ENCODE measurements at places on chromosomes 16 and 17.

DNA sequence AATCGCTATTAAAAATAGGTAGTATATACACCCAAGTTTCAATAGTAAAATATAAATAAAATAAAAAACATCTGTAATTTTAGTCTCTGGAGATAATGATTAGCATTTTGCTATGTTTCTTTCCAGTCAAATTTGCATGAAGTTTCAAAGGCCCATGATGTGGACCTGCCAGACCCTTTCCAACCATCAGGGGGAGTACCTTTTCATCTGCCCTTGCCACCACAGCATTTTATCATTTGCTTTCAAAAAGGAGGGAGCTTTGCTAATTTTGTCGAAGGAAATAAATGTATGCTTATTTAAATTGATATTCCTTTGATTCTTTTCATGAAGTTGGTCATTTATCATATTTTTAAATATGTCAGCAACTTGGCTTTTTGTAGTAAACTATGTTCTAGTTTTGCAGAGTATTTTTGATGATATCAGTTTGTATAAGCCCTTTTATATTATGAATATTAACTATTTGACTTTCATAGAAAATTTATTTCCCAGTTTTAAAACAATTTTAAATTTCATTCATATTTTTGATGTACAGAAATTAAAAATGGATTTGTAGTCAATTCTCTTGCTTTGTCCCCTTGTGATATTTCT lies 115.2 kb upstream of the NETO2 start:
- DNase-seq = no peak

- DNase-seq = peak; percentile 40
Measured at GRCh38 chr16:75011634-75012307, 12.9 kb downstream of the ZNRF1 start.

GRCh38 chr17:44105483-44105882 lies 18.0 kb downstream of the HDAC5 start:
- no peak for DNase-seq

- no peak for DNase-seq
Measured at GRCh38 chr17:33944412-33944811, 310.7 kb upstream of the CCL2 start.

- no peak for DNase-seq
Measured at GRCh38 chr16:2236337-2237101, at the start of gene DNASE1L2. Gene DNASE1L2 (plus strand): TSS chr16:2236444. CDS start chr16:2236817, 373 bp downstream.

- no peak for DNase-seq
Measured at GRCh38 chr17:79201536-79202227, 127.1 kb downstream of the ENGASE start.

GRCh38 chr16:8519179-8519578 lies 71.1 kb downstream of the TMEM114 start:
- DNase-seq = no peak

DNA sequence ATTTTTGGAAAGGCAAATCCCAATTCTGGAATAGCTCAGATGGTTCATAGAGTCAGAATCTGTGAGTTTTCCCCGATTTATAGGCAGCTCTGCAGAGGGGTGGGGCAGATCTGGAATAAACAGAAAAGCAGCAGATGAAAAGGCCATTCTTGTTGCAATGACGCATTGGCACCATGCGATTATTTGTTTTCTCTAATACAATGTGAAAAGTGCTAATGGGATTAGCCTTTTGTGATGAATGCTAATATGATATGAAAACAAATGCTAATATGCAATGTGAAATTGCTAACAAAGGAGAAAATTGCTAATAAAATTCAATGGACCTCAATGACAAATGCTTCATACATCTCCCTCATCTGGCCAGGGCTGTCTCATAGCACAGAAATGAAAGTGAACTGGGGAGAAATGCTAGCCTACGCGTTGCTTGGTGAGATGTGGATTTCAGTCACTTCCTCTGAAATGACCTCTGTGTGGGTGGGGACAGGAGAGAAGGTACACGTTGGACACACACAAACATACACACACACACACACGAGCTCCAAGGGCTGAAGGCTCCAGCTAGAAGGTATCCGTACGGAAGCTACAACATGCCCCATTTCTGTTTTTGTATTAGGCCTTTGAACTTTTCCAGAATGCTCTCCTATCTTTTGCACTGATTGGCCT lies 394.5 kb downstream of the XYLT1 start:
- DNase-seq = no peak

DNA sequence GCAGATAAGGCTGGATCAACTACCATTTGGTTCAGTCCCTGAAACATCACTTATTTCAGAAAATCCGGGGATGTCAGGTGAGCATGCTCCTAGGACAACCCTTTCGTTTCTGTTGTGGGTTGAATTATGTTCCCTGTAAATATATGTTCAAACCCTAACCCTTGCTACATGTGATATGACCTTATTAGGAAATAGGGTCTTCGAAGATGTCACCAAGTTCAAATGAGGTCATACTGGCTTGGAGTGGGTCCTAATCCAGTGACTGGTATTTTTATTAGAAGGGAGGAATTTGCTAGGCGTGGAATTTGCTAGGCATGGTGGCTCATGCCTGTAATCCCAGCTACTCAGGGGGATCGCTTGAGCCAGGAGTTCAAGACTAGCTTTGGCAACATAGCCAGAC lies 21.3 kb downstream of the SNX20 start:
- DNase-seq = no peak

DNA sequence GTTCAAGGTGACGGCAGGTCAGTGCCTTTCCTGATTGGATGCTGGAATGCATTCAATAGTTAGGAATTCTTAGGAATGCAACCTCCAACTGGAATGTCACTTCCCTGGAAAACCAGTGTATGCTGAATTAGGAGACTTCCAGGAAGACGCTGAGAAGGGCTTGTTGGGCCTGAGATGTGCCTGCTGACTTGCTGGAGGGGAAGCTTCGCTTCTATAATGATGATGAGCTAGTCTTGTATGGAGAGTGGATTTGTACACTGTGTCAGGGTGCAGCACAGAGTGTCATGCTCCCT lies 45.6 kb downstream of the SMPD3 start:
- no peak for DNase-seq

- DNase-seq = no peak
Measured at GRCh38 chr17:42049834-42050392, 488 bp downstream of the C17orf113 start.

GRCh38 chr17:8673612-8674011 lies 43.1 kb upstream of the MYH10 start:
- no peak for DNase-seq

- no peak for DNase-seq
Measured at GRCh38 chr16:85544668-85545067, 68.5 kb upstream of the GSE1 start.
